ENCODE measurements at places on chromosomes 16 and 17.

DNA sequence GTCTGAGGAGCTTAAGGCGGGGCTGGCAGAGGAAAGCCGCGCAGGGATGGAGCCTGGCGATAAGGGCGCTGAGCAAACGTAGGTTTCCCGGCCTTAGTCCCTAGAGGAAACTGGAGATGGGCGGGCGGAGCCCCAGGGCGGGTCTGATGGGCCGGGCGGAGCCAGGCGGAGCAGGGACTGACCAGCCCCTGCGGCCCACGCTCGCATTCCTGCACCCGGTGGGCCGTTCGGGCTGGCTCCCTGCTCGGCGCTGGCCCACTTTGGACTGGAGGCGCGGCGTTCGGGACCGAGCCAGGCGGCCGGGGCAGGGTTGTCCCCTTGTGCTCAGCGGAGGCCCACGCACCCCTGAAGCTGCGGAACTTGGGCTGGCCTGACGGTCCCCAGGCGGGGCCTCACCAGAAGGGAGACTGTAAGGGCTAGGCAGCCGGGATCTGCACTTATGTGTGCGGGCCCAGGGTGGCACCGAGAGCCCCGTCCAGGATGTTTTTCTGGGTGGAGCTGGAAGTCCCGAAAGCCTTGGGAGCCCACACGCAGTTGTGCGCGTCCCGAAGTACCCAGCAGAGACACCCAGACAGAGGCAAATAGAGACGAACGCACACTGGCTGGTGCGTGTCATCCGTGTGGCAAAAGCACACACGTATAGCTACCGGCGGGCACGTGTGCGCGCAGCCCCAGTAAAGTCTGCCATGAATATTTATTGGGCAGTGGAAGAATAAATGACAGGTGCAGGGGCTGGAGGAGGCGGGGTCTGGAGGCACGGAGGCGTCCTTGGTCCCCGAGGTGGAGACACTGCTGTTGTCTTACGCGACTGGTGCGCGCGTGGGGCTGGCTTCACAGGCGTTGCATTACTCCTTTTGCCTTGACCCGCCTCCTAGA lies 1.4 kb downstream of the PYDC1 start:
- DNase-seq = no peak

DNA sequence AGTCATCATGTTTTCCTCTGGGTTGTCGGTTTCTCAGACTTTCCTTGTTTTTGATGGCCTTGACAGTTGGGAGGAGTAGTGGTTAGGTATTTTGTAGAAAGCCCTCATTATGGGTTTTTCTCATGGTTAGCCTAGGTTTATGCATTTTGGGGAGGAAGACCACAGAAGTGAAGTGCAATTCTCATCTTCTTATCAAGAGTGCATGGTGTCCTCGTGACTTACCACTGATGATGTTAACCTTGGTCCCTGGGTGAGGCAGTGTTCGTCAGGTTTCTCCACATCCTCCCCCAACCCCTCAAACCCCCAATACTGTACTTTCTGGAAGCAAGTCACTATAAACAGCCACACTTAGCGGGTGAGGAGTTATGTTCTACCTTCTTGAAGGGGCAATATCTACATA lies 42.3 kb downstream of the BPTF start:
- DNase-seq = no peak

- no peak for DNase-seq
These were observed 132.4 kb downstream of the CA10 start for GRCh38 chr17:52026075-52026474.

DNA sequence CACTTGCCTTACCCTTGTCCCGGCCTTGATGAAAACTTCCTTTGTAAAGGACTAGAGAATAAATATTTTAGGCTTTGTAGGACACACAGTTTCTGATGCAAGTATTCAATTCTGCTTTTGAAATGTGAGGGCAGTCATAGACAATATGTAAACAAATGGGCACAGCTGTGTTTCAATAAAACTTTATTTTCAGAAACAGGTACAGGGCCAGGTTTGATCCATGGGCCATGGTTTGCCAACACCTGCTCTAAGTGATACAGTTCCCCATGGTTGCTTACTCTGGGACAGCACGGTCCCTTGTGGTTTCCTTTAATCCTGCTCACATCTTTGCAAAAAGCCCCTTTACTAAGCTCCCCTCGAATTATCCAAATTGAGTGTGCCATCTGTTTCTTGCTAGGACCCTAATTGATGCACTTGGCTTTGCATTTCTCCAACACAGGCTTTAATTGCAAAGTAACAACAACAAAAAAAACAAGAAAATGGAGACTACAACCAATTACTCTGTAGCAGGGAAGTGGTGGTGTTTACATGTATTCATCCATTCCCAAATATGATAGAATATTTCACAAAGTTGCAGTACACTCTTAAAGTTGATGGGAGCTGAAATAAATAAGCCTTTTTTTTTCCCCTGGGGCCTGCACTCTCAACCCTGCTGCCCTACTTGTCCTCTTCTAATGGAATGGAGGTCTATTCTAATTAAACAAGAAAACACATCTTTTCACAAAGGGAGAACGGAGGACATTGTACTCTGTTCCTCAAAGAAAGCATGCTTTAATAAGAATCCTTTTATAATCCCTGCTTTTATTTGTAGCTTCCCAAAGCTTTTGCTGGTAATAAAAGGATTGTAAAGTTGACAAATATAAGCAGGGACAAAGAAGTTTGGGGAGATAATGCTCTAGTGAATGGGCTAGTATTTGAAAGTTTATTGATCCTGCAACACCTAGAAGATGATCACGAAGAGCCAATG lies 37.7 kb upstream of the TOX3 start:
- no peak for DNase-seq

DNA sequence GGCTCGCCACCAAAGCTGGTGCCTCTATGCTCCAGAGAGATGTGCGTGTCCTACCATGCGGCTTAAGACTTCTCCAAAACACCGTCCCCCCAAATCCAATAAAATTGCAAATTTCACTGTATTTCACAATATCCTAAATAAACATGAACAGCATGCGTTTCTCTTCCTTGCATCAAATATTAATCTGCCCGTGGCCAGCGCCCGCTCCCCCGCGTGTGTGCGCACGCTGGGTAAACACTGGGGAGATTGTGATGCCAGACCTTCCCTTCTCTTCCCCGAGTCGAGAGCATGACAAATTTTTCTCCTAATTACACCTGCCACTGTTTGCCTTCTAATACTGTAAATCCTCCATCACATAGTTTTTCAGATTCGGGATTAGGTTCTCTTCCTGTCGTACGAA lies 148.1 kb downstream of the MRM1 start:
- DNase-seq = no peak

GRCh38 chr16:64153718-64154117 lies 968.1 kb downstream of the CDH11 start:
- no peak for DNase-seq

- DNase-seq = no peak
These were observed 266.7 kb downstream of the ENGASE start for GRCh38 chr17:79341222-79341780.

DNA sequence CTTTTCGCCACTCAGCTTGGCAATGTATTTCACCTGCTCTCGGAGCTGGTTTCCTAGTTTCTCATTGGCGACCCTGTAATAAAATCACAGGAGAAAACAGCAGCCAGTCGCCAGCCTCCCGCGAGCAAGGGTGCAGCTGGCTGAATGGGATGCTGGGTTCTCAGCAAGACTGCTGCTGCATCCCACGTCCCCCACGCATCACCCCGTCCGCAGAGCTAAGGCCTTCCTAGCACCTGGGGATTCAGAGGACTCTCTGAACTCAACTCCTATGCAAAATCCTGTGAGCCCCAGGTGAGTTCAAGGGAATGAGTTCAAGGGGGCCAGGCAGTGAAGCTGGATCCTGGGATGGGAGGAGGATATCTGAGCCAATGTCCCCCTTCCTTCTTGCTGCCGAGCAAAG lies 29.3 kb downstream of the DHX38 start:
- no peak for DNase-seq

DNA sequence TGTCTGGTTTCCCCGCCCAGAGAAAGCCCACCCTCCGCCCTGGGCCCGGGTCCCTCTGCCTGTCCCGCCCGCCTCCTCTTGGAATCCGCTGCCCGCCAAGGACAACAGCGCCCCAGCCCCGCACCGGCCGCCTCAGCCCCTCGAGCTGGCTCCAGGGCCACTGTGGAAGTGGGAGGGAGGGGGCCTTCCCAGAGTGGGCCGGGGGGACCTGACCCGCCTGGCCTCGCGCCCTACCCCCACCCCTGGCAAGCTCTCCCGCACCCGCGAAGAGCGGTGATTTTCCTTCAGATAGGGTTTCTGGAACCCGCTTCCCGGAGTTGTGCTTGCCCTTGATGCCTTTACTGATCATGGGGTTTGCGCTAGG lies 2.3 kb upstream of the CBX8 start:
- no peak for DNase-seq

DNA sequence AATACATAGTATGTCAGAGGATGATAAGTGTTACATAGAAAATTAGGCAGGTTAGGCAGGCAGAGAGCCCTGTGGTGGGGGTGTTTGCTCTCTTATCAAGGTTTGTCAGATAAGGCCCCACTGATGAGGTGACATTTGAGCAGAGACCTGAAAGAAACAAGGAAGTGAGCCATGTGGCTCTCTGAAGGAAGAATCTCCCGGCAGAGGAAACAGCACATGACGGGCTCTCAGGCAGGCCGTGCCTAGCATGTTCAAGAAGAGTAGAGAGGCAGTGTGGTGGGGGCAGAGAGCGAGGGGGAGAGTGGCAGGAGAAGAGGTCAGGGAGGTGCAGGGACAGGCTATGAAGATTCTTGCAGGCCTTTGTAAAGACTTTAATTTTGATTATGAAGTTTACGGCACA lies 82.0 kb upstream of the ASIC2 start:
- no peak for DNase-seq

- no peak for DNase-seq
These were observed 10.3 kb downstream of the CD300LB start for GRCh38 chr17:74520790-74521480.

DNA sequence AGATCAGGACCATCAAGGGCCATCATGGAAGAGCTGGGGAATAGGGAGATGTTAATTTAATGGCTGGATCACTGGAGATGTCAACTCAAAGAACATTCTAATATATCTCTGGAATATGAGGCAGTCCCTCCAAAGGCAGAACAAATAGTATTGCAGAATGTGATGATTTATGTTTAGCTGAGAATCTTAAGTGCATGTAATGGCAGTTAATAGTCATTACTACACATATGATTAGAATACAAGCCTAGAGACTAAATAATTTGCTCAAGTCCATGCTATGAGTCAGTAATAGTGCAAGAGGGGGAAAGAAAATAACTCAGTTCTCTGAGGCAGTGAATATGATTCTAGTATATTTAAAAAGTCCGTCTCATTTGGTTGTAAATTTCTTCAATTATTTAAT lies 32.3 kb downstream of the SNTB2 start:
- DNase-seq = no peak

DNA sequence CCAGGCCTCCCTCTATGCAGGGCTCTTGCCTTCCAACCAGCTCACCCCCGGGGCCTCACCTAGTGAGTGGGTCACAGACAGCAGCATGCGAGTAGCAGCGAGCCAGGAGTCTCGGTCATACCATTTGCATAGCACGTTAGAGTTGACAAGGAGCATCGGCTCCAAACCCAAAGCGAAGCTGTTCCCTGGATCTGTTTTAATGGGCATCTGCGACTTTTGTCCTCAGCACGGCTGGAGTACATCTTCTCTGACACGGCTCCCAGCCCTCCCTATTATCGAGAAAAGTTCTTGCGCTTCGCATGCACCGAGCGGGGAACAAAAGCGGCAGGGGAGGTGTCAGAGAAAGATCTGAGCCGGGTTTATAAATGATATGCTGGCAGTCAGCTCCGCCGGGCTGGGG lies 253.3 kb downstream of the MAF start:
- no peak for DNase-seq

DNA sequence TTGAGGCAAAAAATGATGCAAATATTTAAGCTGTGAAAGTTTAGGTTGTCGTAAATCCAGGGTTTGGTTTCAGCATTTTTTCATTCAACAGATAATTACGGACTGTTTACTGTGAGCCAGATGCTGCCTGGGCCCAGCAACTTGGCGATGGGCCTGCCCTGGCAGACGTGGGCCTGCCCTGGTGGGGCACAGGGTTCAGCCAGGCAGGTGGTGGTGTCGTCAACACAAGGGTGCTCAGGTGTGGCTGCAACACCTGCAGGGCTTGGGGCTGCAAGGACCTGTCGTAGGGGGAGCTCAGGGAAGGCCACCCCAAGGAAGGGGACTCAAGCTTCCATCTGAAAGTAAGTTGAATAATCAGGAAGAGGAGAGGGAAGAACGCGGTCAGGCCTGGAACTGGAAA lies 15.1 kb downstream of the ZC3H18 start:
- DNase-seq = no peak

- no peak for DNase-seq
These were observed 9.2 kb upstream of the PRKCB start for GRCh38 chr16:23826528-23827045.

DNA sequence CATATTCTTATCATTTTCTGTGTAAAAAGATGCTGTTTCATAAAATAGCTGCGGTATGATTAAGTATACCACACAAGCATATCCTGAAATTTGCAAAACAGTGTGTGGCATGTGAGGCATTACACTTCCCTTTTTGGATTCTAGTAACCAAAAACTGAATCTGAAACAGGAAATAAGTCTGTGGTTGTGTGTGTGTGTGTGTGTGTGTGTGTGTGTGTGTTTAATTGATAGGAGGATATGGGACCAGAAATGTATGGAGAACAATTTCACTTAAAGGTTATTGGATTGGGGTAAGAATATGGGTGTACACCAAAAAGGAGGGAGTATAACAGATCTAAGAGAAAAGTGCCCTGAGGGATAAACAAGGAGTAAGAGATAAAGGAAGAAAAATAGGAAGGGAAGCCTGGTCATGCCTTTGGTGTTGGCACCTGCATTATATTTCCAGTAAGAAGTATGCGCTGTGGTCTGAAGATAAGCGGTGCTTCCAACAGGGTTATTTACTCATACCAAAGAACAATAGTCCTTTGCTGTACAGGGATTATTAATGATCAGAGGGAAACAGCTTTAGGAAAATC lies 4.0 kb downstream of the LYRM1 start:
- no peak for DNase-seq

- DNase-seq = no peak
These were observed 160.5 kb upstream of the NOL11 start for GRCh38 chr17:67557052-67557845.

GRCh38 chr16:83402160-83402814 lies 405.5 kb upstream of the HSBP1 start:
- DNase-seq = no peak

- no peak for DNase-seq
These were observed 580 bp downstream of the BCAR1 start for GRCh38 chr16:75250809-75251279.

DNA sequence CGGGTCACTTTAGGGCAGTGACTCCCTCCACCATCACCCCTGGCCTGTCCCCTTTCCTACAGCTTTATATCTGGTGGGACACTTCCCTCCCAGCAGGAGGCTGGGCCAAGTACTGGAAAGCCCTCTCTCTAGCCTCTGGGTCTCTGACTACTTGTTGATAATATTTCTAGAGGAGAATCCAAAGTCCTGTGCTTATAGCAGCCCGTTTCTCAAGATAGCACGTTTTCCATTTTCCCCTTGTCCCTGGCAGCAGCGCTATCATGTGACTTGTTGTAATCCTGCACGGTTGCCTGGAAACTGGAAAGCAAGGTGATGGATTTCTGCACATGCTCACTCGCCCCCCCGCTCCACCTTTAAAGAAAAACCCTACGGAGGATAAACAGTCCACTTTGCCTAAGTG lies 3.3 kb upstream of the AXIN2 start:
- DNase-seq = no peak
